ENCODE measurements at places on chromosomes 1 and 21. TPM values are rescaled to one million over a fixed set of nuclear protein-coding genes. Genes with fewer than 3 reads are reported as not detected.

KCNH1 gene
- 1.2 TPM for total RNA-seq

ARPC5 gene
- total RNA-seq = 92.8 TPM

MPC2 gene
- total RNA-seq = 78.9 TPM

BLZF1 gene
- 21.7 TPM for total RNA-seq

PLA2G2D gene
- not detected for total RNA-seq

KIFAP3 gene
- total RNA-seq = 17.1 TPM

HJV gene
- total RNA-seq = not detected

CFHR4 gene
- total RNA-seq = not detected

MAP10 gene
- total RNA-seq = 6.2 TPM

KCNN3 gene
- total RNA-seq = 3.0 TPM

All from prostate gland (tissue), 2 donors.